Testis (tissue), 5 donors: ENCODE measurements at places on chromosomes 12 and 14.

GRCh38 chr12:32230613-32230993 lies 124.0 kb downstream of the BICD1 start:
- no peak overlapping the region for H3K4me3 ChIP-seq
- H3K4me1 ChIP-seq, result no peaks in the 10 kb centered on the region
- DNase-seq, result no peak
- H3K27ac ChIP-seq, result no peak overlapping the region

- DNase-seq, result no peak
- no peak overlapping the region for H3K27ac ChIP-seq
- no peak overlapping the region for H3K4me3 ChIP-seq
- H3K4me1 ChIP-seq, result peaks cover 6% of the 10 kb centered on the region
- no peaks in the 10 kb centered on the region for H3K36me3 ChIP-seq
- H3K27me3 ChIP-seq, result no peaks in the 10 kb centered on the region
These were observed 21.8 kb upstream of the RTRAF start for GRCh38 chr14:51967521-51967920.

DNA sequence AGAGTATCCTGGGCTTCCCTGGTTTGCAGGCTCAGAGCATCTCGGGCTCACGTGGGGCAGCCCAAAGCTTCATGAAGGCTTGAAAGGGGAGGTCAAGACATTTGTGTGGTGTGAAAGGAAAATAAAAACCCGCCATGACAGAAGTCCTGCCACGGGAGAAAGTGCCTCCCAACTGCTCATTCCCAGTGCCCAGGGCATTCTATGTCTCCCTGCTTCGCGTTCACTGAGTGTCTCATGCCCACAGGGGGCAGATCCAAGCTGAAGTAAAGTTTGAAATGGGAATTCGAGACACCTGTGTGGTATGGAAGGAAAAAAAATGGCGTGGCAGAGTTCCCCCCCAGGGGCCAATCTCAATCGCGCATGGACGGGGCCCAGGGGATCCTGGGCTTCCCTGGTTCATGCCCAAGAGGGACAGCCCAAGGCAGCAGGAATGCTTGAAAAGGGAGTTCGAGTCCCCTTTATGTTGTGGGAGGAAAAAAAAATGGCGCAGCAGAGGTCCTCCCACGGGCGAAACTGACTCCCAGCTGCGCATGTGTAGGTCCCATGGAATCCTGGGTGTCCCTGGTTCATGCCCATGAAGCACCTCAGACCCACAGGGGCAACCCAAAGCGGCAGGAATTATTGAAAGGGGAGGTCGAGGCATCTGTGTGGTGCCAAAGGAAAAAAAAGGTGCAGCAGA lies 576.7 kb downstream of the ALG10 start:
- no peak overlapping the region for H3K27ac ChIP-seq
- H3K4me1 ChIP-seq, result no peaks in the 10 kb centered on the region
- H3K27me3 ChIP-seq, result no peaks in the 10 kb centered on the region
- DNase-seq, result no peak

DNA sequence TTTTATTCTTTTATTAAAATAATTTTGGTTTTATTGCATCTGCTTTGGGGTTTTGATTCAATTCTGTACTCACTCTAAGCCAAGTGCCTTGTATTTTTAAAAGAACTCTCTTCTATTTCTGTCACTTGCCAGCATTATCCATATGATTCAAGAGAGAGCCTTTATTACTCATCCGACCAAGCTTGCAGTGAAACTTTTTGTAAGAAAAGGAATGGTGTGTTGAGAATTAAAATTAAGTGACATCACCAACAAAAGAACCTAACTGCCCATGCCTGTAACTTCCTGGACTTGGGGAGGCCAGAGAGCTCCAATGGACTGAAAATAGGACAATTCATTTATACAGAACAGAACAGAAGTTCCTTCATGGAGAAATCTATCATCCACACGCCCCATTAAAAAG lies 52.1 kb downstream of the GALNT4 start:
- H3K27ac ChIP-seq, result no peak overlapping the region
- no peaks in the 10 kb centered on the region for H3K4me1 ChIP-seq
- no peak overlapping the region for H3K4me3 ChIP-seq
- no peak for DNase-seq

DNA sequence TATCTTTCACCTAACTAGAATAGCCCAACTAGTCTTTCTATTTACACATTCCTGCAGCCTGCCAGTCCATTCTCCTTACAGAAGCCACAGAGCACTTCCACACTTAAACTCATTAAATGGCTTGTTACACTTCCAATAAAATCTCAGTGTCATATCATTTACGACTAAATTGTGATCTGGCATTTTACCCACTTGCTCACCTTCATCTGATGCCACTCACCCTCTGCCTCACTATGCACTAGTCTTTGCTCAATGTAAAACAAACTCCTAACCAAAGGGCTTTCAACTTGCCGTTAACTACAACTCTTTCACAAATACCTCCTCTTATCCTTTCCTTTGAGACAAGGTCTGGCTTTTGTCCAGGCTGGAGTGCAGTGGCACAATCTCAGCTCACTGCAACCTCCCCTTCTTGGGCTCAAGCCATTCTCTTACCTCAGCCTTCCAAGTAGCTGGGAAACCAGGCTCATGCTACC lies 24.1 kb downstream of the YAF2 start:
- no peaks in the 10 kb centered on the region for H3K27me3 ChIP-seq
- no peak overlapping the region for H3K27ac ChIP-seq

GRCh38 chr12:33794954-33795353 lies 227.3 kb upstream of the ALG10 start:
- H3K4me3 ChIP-seq, result no peak overlapping the region
- no peak for DNase-seq
- no peak overlapping the region for H3K27ac ChIP-seq

- H3K27me3 ChIP-seq, result no peaks in the 10 kb centered on the region
- H3K4me1 ChIP-seq, result peaks cover 21% of the 10 kb centered on the region
- no peak overlapping the region for H3K4me3 ChIP-seq
- no peak overlapping the region for H3K27ac ChIP-seq
- DNase-seq, result no peak
- no peaks in the 10 kb centered on the region for H3K36me3 ChIP-seq
These were observed 62.5 kb downstream of the MED13L start for GRCh38 chr12:116215023-116215422.

DNA sequence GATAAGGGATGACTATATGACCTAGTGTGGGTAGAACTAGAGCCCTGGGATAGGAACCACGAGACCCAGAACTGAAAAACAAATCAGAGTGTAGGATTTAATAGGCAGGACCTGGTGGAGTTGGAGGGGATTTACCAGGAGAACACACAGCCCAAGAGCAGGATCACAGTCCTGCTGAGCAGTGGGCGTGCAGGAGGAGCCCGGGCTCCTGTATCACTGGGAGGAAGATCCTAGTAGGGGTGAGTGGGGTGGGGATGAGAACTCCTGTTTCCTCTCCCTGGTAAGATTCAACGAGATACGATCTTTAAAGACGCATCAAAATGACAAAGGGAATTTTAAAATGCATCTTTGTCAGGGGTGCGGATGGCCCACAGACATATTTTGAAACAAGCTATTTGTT lies 220.1 kb downstream of the GALC start:
- no peaks in the 10 kb centered on the region for H3K36me3 ChIP-seq
- H3K4me1 ChIP-seq, result no peaks in the 10 kb centered on the region
- H3K4me3 ChIP-seq, result no peak overlapping the region
- no peaks in the 10 kb centered on the region for H3K27me3 ChIP-seq

GRCh38 chr14:81473456-81474147 lies 60.1 kb downstream of the SEL1L start:
- H3K36me3 ChIP-seq, result no peaks in the 10 kb centered on the region
- H3K4me3 ChIP-seq, result no peak overlapping the region
- no peaks in the 10 kb centered on the region for H3K27me3 ChIP-seq
- DNase-seq, result no peak
- no peaks in the 10 kb centered on the region for H3K4me1 ChIP-seq
- H3K27ac ChIP-seq, result no peak overlapping the region

DNA sequence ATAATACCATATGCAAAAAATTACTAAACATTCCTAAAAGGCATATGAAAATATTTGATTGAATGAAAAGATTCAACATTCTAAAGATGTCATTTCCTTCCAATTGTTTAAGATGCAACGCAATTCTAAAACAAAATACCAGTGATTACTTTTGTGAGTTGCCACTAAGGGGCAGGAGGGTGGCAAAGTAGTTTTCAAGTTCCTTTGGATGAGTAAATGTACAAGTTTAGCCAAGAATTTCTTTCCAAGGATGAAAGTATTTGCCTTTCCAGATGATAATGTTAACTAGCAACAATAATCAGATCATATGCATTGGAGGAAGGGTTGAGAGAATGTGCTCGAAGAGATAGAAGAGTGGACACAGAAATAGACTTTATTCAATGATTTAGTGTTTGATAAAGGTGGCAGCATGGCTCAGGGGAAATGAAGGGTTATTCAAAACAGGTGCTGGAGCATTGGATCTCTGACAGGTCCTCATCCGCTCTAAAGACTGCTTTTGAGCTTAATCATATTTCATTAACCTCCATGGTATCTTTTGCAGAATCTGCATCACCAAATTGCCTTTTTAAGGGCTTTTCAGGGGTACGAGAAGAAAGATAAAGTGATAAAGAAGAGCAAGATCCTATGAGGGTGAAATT lies 678.5 kb upstream of the TBX3 start:
- H3K36me3 ChIP-seq, result no peaks in the 10 kb centered on the region
- no peaks in the 10 kb centered on the region for H3K4me1 ChIP-seq
- H3K27ac ChIP-seq, result no peak overlapping the region
- no peak overlapping the region for H3K4me3 ChIP-seq
- no peaks in the 10 kb centered on the region for H3K27me3 ChIP-seq
- DNase-seq, result no peak

DNA sequence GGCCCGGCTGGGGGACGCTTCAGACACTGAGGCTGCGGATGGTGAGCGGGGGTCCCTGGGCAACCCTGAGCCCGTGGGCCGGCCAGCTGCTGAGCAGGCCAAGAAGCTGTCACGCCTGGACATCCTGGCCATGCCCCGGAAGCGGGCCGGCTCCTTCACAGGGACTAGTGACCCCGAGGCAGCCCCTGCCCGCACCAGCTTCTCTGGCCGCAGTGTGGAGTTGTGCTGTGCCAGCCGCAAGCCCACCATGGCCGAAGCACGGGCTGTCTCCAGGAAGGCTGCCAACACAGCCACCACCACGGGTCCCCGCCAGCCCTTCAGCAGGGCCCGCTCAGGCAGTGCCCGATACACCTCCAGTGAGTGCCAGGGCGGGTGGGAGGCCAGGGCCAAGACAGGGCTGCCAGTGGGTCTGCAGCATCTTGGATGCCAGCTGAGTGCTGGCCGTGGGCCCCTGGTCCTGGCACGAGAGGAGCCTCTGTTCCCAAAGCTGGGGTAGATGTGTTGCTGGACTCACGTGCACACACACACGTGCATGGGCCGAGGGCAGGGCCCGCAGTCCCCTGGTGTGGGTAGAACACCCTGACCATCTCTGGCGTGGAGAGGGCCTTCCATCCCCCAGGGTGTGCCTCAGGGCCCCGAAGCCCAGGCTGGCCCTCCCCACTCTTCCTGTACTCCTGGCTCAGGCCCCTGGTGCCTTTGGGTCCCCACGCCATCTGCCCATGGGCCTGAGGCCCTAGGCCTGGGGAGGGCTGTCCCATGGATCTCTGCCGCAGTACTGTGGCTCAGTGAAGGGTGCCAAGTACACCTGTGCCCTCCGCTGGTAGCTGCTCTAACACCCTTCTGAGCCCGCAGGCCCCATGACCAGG lies 22.8 kb downstream of the CEP170B start:
- H3K27ac ChIP-seq, result no peak overlapping the region
- no peaks in the 10 kb centered on the region for H3K4me1 ChIP-seq
- DNase-seq, result no peak
- no peaks in the 10 kb centered on the region for H3K27me3 ChIP-seq
- H3K4me3 ChIP-seq, result no peak overlapping the region

DNA sequence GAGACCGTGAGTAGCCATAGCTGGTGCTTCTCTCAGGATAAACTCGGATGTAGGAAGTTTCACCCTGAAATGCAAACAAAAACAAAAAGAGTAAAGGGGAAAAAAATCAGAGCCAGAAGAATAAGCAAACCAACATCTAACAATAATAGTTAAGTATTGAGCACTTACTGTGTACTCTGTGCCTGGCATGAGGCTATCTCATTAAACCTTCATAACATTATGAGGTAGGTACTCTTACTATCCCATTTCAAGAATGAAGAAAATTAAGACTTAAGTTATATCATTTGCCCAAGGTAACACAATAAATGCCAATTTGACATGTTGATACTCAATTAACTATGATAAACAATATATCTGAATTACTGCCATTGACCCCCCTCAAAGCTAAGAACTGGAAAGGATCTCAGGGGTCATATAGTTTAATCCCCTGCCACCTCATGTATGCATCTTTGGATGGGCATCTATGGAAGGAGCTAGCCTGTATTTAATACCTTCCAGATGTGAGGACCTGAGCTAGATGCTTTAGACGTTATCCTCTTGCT lies 7.4 kb downstream of the SRSF9 start:
- peaks cover 15% of the 10 kb centered on the region for H3K4me1 ChIP-seq
- no peak overlapping the region for H3K27ac ChIP-seq
- no peaks in the 10 kb centered on the region for H3K27me3 ChIP-seq
